Lung (tissue), 17 donors: ENCODE measurements at places on chromosomes 7 and 10. TPM values are rescaled to one million over a fixed set of nuclear protein-coding genes. Genes with fewer than 3 reads are reported as not detected.

Gene BLNK
- polyA plus RNA-seq: 5.0 TPM

Gene TACC2
- polyA plus RNA-seq: 91.5 TPM

Gene STK32C
- 16.9 TPM for polyA plus RNA-seq

Gene CPA4
- polyA plus RNA-seq: 2.3 TPM

Gene KIAA1217
- polyA plus RNA-seq: 13.0 TPM

Gene FBXL13
- polyA plus RNA-seq: 1.4 TPM

Gene TRIM4
- polyA plus RNA-seq: 17.0 TPM

Gene WIPF3
- polyA plus RNA-seq: 0.35 TPM

Gene PNLIPRP2
- polyA plus RNA-seq: 0.06 TPM

Gene ARMC3
- polyA plus RNA-seq: 6.2 TPM

Gene PTPRZ1
- polyA plus RNA-seq: 1.1 TPM

Gene OPN1SW
- not detected for polyA plus RNA-seq

Gene SH3PXD2A
- 10.9 TPM for polyA plus RNA-seq

Gene ZNF800
- 7.7 TPM for polyA plus RNA-seq

Gene CYP2C19
- polyA plus RNA-seq: not detected

Gene TFR2
- 0.85 TPM for polyA plus RNA-seq

Gene HYAL4
- not detected for polyA plus RNA-seq

Gene BAMBI
- polyA plus RNA-seq: 3.1 TPM

Gene ORAI2
- 7.6 TPM for polyA plus RNA-seq
